Activated T-helper 1 cell treated with anti-CD3 and anti-CD28 coated beads, Interleukin-2, amount 50 U/mL, for 16 hours (primary cell): ENCODE measurements at places on chromosomes 7 and 10.
A peak's percentile ranks its signal among the peaks of the same experiment; 100 is the strongest.

DNA sequence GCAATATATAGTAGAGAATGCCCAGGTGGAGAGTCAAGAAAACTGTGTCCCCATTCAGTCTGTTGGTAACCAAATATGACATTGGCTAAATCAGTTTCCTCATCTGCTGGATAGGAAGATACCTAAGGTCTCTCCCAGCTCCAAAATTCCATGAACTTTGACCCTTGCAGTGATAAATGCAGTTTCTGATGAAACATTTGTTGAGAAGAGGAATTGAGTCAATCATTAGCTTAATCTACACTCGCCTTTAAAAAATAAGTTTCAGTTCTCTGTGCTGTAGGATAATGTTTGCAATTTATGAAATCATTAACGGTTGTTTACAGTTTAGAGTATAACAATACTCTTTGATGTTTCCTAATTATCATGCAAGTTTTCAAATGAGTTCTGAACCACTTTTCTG, 38.0 kb upstream of the SLC25A13 start:
- DNase-seq, result no peak

DNA sequence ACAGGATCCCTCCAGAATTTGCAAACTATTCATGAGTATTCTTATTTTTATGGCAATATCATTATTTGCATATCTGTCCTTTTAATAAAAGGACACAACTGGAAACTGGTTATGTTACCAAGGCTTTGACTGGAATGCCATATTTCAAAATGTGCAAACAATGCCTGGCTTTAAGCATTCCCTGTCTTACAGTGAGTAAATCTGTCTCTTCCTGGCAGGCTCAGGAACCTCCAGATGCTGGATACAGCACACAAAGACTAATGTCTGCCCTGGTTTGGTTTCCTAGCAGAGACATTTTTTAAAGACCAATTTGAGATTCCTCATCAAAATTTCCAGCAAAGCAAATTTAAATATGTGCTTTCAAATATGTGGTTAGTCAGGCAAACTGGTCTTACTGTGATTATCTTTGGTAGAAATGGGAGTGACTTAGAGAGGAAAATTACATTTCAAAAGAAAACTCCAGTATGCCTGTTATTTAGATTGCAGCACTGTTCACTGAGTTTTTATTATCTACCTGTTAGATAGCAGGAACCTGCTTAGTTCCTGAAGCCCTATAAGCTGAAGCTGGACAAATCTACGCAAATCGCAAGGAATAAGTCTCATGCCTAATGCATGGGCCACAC, 31.3 kb downstream of the RNF216 start:
- DNase-seq, result no peak

GRCh38 chr7:137846827-137847567, at the start of gene DGKI:
DGKI (minus strand) TSS chr7:137846974.
- no peak for DNase-seq

- DNase-seq, result no peak
Observed at GRCh38 chr7:144780071-144780608, 55.7 kb downstream of the TPK1 start.

- no peak for DNase-seq
Observed at GRCh38 chr7:12706900-12707536, 19.6 kb downstream of the ARL4A start.

GRCh38 chr7:50088463-50089129, 4.5 kb downstream of the ZPBP start:
- DNase-seq, result no peak

DNA sequence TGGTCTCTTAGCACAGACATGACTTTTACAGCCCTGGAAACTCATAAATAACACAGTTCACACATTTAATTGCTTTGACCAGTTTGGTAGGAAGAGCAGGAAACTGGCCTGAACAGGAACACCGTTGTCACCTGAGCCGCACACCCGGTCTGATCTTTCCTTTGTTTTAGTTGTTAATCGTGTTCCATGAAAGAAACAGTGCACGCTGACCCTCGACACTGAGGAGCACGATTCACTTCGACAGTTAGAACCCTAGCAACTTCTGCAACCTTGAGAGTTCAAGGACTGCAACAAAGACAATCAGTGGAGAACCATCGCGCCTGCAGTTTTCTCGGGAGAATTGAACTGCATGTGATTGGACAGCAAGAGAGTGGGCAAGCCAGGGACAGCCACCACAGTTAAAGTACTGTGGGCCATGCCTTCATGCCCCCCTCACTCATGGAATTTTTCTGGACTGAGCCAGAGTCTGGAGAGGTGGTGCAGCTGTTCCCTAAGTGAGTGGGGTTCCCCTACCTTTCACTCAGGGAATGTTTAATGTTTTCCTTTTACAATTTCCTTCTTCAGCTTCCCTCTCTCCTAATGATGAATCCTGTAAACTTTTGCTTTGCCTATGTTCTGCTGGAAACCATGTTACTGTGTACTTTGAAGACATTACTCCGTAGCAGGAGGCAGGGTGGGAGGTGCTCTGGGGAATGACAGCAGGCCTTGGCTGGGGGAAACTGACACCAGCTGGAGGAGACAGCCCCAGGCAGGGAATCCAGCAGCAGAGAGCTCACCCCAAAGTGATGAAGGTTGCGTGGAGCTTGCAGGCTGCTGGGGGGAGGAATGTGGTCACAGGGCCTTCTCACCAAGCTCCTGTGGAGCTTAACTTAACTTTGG, 198.7 kb downstream of the ZNF438 start:
- no peak for DNase-seq

DNA sequence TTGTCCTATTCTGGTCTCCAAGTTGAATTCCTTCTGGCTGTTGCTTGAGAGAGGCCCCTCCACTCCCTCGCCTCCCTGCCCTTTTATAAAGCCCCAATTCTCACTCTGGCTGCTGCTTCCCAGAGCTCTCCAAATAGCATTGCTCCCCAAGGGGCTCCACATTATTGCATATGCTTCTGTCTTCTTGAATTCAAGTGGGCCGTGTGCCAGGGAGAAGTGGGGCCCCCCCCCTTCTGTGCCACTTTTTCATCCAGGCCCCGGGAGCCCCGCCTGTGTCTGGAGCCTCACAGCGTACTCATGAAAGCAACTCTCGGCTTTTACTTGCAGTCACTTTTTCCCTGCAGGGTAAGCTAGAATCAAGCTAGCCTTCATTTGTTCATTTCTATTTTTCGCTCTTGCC, 265.1 kb downstream of the CCSER2 start:
- no peak for DNase-seq

- no peak for DNase-seq
Observed at GRCh38 chr7:32611201-32612099, 116.2 kb downstream of the AVL9 start.

DNA sequence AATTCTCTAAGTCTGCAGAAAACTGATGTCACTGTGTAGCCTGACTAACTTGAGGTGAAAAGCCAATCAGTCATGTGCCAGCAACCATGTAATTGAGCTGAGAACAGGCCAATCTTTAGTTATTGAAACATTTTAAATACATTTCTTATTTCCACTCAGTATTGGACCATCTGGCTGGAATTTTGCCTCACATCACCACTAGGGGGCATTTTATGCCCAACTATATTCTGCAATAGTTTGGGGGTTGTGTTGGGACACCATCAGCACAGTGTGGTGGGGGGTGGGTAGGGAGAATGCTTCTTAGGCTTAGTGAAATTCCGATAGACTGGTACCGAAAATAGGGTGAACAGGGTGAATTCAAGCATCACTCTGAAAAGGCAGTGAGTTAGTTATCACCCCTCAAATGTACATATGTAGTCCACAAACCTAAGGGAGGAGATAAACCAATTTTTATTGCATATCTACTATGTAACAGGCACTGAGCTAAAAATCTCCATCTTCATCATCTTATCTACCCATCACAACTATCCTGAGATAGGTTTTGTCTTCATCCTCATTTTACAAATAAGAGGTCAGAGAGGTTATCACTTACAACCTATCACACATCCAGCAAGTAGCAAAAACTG, 17.8 kb downstream of the NPSR1 start:
- no peak for DNase-seq

- DNase-seq, result no peak
Observed at GRCh38 chr7:155194382-155195140, 103.1 kb upstream of the INSIG1 start.

DNA sequence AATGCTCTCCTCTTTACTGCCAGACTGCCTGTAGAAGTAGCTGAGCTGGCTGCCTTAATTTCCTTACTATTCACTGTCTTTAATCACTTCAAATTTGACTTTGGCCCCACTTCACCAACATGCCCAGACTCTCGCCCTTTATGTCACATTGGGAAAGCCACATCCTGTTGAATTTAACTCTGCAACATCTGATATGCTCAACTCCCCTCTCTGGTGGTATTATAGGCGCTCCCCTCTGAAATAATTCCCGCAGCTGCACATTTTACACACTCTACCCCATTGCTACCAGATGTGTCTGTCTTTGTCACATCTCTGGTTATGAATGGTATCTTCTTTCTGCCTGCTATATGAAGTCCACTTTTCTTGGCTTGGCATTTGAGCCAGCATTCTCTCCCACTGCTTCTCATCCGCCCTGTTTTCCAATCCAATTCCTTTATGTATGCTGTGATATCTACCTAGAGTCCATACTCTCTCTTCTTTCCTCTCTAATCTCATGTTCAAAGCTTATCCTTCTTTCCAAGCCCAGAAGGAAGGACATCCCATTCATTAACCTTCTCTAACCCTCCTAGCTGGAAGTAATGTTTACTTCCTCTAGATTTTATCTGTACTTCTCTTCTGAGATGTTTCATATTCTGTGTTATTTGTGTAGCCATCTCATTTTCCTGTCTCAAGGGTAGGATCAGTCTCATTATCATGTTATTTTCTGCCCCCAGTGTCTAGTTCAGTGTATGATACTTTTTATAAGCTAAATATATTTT, 134.5 kb downstream of the ST7 start:
- no peak for DNase-seq

GRCh38 chr7:41175435-41175834, 527.5 kb downstream of the INHBA start:
- no peak for DNase-seq

DNA sequence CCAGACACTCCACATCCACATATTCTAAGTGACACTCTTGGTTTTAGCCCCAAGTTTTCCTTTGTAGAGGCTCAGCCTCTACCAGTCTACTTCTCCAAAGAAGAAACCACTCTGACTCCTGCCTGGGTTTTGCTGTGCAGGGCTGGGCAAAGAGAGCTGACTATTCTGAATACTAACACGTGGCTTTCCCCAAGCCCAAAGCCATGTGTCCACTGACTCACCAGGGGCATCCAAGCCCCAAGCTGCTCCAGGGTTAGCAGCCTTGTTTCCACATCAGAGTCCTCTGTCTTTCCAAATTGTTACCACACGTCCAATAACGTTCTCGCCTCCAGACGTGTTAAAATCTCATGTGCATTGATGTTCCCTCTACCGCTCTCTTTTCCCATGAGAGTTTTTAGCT, 8.7 kb downstream of the GALNTL5 start:
- DNase-seq, result no peak

- DNase-seq, result no peak
Observed at GRCh38 chr7:119664601-119665000, 608.4 kb upstream of the KCND2 start.

GRCh38 chr10:51235865-51236264, 161.6 kb downstream of the PRKG1 start:
- no peak for DNase-seq

- no peak for DNase-seq
Observed at GRCh38 chr10:119784340-119785067, 58.7 kb downstream of the INPP5F start.

DNA sequence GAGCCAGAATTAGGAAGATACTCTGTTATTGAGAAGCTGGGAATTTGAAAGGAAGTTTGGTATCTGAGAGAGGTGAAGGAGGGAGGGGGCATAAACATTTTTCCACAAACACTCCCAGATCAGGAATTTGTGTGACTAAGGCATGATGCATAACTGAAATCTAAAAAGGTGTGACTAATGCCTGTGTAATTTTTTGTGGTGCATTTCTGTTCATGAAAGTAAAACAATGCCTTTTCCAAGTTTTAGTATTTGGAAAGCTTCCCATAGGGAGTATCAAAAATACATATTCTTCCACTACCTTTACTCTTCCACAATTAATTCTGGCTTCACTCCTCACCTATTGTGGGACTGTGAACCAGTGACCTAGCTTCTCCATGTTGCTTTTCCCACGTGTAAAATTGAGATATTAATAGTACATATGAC, 56.4 kb upstream of the CAV2 start:
- DNase-seq, result no peak

DNA sequence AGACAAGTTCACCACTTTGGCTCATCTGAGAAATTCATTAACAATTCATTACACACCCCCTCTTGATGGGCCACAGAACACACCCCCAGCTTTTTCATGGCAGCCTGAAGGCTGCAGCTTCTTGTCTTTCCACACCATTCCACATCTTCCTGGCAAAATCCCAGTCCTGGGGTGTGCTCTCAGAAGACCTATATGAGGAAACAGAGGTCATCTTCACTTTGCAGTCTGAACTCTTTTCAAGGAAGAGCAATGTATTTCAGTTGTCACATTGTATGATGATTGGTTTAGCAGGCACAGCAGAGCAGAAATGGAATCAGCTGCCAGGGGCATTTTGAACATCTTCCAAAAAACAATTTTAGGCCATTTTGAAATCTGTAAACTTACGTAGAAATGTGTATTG, 7.8 kb upstream of the LRRC27 start:
- no peak for DNase-seq

- DNase-seq, result no peak
Observed at GRCh38 chr7:31373337-31374289, 33.1 kb upstream of the NEUROD6 start.

GRCh38 chr7:129780257-129780973, 168.9 kb downstream of the NRF1 start:
- DNase-seq, result peak; percentile 59

- no peak for DNase-seq
Observed at GRCh38 chr10:47175181-47176123, 124.5 kb upstream of the GDF10 start.

DNA sequence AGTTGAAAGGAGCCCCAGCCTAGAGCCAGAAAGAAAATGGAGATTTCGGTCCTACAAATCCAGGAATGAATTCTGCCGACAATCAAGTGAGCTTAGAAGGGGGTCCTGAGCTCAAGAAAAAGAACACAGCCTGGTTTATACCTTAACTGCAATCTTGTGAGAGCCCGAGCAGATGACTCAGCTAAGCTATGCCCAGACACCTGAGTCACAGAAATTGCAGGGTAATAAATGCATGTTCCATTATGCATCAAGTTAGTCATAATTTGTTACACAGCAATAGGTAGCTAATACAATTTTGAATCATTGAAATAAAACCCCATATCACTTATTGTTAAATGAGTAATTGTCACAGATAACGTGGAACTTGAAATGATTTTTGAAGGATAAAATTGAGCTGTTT, 111.8 kb upstream of the FOXP2 start:
- no peak for DNase-seq

- no peak for DNase-seq
Observed at GRCh38 chr7:99669782-99670181, 10.0 kb downstream of the CYP3A5 start.

GRCh38 chr10:49393301-49393700, 2.6 kb downstream of the DRGX start:
- no peak for DNase-seq

DNA sequence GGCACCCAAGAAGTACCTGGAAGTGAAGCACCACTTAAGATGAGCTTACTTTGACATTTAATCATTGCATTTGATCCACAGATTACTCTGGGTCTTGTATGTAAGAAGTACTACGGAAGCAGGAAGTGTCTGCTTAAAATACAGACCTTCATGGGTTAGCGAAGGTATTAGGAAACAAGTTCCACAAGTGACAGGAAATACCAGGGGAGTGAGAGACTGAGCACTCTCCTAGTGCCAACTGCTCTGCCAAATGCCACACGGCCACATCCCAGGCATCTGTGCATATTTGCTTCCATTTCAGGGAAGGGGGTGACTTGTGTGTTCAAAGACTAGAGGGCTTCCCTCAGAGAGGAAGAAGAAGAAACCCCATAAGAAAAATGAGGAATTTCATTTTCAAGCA, 57.2 kb upstream of the ANK3 start:
- DNase-seq, result no peak

GRCh38 chr7:47574482-47575329, 7.2 kb downstream of the TNS3 start:
- no peak for DNase-seq
